Left lung (tissue), 14 donors: ENCODE measurements at places on chromosomes 11 and 22. TPM values are rescaled to one million over a fixed set of nuclear protein-coding genes. Genes with fewer than 3 reads are reported as not detected.

GRCh38 chr22:28426346-28427132 is 253.1 kb downstream of the TTC28 start:
- no peak for DNase-seq

DNA sequence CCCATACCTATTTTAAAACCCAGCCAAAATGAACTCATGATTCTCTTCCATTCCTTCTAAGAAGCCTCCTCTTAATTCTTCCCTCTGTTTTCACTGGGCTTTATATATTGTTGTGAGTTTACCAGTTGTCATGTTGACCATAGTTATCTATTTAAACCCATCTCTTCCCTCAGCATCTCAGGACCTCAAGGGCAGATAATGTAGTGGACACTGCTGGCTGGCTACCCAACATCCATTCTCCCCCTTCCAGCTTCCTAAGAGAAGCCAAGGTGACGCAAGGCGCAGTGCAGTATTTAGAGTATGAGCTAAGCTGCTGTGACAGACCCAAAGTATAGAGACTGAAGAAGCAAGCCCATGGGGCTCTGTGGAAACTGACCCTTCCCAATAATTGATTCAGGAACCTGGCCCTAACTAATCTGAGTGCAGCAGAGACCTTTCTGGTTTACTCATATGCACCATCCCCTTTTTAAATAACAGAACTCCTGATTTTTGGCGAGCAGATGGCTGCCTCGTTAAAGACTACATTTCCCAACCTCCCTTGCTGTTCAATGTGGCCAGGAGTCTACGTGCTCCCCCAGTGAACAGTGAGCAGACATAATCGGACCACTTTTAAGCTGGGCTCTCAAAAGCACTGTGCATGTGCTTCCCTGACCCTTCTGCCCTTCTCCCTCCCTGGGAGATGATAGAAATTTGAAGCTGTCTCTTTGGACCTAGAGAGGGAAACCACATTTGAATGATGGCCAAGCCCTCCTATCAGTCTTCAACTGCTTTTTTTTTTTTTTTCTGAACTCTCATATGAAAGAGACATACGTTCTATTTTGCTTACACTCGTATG is 28.1 kb upstream of the CREB3L1 start:
- no peak for DNase-seq

Gene LDHAL6A
- total RNA-seq: not detected

Gene OTOG
- not detected for total RNA-seq

- no peak for DNase-seq
Measured at GRCh38 chr11:114785820-114786219, 107.5 kb downstream of the NXPE2 start.

Gene RAPSN
- total RNA-seq: 0.79 TPM

DNA sequence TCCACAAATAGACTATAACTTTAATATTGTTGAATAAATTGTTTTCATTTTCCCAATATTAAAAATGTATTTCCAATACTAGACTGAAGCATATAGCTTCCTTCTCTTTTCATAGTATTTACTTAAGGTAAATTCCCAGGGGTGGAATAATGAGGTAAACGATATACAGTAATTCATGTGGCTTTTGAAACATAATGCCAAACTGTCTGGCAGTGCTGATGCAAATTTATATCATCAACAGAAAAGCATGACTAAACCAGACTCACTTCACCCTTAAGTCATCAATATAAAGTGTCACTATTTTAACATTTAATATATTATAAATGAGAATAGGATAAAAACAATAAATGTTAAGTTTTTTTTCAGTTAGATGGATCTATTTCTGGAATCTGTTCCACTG is 13.6 kb downstream of the C2CD3 start:
- no peak for DNase-seq

DNA sequence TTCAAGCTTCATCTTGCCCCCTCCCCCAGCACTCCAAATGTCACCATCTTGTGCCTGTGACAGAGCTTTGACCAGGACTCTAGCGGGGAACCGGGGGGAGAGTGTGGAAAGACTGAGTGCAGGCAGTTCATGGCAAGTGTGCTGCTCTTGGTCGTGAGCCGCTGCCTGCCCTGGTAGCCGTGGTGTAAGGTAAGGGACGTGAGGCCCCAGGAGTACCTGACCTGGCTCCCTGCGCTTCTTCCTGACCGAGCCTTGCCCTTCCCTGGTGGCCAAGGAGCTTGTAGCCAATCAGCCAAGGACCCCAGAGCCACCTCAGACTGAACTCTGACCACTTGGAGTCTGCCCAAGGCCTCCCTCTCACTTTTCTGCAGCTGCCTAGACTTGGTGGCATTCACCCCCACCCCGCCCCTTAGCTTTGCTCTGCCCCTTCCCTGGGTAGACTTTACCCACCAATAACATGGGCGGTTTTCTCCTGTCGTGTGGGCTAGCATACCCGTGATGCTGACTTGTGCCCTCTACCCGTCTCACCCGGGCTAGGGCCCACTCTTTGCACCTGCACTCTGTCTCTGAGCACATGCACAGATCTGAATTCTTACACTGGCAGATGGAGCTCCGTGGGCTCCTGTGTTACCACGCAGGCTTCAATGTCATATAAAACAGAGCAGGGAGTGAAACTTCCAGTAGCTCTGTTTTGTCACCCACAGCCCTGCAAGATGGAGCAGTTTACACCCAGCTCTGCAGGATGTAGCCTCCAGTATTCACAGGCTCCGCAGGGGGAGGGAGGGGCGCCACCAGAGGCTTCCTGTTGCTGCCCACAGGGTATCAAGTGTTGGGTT is 1.5 kb downstream of the DGKZ start:
- no peak for DNase-seq

DNA sequence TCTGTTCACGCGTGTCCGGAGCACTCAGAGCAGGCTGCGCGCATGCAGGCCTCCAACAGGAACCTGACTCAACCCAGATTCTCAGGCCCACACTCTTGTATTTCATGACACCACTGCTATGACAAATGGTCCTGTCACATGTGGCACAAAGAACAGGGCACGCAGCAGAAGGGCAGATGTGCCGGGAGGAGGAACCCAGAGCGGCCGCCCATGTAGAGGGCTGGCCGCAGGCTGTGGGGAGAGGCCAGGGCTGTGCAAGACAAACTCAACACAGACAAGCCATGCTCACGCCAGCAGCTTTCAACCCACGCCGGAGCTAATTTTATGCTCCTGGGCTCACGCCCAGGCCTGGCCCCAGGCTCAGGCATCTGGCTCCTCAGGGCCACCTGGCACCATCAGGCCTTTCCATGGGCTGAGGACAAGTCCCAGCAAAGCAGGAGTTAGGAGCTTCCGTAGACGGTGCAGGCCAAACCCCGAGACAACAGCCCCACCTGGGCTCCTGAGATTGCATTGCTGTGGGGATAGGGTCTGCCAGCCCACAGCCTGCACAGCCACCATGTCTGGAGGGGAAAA is 40.0 kb downstream of the DUSP8 start:
- no peak for DNase-seq

GRCh38 chr22:27876684-27877083 is 42.4 kb downstream of the PITPNB start:
- DNase-seq: no peak

Gene KRTAP5-8
- total RNA-seq: 0.31 TPM
